ENCODE measurements at places on chromosomes 1 and 21.

- no peak for DNase-seq
Measured at GRCh38 chr21:14875704-14876523, 188.9 kb downstream of the NRIP1 start.

- DNase-seq, result no peak
Measured at GRCh38 chr1:31683997-31684396, 19.8 kb downstream of the COL16A1 start.

GRCh38 chr1:67970088-67970487, 80.3 kb downstream of the DIRAS3 start:
- no peak for DNase-seq

GRCh38 chr1:77888781-77889642, 588 bp downstream of the NEXN start:
- no peak for DNase-seq

GRCh38 chr1:113456967-113457366, 66.7 kb downstream of the MAGI3 start:
- DNase-seq, result no peak

DNA sequence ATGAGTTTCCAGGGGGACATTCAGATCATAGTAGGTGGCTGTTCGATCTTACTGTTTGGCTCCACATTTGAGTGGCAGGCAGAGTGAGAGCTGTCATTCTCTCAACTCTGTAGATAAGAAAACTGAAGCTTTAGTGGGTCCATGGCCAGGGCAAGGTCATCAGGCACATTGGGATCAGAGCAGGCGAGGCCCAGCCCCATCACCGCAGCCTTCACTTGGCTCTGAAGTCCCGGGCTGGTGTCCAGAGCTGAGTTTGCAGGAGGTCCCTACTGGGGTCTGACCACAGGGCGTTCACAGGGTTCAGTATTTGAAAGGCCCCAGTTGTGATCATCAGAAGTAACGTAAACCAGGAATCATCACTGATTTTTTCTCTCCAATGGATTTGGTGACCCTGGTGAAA, 76.7 kb downstream of the OBSCN start:
- DNase-seq, result no peak

DNA sequence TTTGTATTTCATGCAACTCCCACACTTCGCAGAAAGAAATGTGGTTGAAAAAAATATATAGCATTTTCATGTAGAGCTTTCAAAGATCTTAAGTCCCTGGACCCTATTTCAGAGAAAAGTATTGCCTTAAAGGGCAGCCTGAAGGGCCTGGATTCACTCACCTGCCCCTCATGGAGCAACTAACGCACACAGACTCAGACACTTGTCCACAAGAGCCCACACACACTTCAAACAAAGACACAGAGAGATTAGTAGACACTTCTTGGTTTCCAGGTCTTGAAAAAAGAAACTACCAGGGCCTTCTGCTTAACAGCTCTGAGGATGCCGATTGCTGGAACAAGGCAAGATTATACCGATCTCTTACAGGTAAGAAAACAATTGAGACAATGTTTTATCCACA, 122.2 kb downstream of the ZBTB18 start:
- no peak for DNase-seq

DNA sequence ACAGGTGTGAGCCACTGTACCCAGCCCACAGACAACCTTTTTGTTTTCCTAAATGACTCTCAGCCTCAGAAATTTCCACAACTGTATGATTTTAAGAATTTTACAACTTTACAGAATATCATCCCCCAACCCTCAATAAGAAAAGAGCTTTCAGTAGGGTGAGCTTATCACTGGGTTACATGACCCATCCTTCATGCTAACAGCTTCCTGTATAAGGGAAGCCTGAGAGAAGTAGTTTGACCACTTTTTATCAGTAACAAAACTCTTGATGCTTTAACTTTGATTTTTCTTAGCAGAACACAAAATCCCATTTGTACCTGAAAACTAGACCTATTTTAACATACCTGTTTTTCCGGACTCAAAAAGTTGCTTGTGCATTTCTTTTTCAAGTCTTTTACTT, 9.7 kb upstream of the MYBPHL start:
- no peak for DNase-seq

DNA sequence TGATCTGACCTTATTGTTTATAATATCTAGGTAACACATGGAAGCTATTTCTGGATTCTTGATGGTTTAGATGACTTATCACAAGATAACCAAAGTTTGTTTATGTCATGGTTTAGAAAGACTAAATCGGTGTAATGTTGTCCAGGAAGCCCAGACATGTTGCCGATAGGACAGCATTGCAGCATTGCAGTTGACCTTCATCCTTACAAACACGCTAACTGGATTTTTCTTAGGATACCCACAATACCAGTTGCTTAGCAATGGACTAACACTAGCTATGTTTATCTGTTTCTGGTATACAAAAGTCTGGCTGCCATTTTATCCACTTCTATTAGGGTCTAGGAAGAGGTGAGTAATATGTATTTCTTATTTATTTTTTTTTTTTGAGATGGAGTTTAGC, 11.7 kb upstream of the DPH5 start:
- DNase-seq, result no peak

DNA sequence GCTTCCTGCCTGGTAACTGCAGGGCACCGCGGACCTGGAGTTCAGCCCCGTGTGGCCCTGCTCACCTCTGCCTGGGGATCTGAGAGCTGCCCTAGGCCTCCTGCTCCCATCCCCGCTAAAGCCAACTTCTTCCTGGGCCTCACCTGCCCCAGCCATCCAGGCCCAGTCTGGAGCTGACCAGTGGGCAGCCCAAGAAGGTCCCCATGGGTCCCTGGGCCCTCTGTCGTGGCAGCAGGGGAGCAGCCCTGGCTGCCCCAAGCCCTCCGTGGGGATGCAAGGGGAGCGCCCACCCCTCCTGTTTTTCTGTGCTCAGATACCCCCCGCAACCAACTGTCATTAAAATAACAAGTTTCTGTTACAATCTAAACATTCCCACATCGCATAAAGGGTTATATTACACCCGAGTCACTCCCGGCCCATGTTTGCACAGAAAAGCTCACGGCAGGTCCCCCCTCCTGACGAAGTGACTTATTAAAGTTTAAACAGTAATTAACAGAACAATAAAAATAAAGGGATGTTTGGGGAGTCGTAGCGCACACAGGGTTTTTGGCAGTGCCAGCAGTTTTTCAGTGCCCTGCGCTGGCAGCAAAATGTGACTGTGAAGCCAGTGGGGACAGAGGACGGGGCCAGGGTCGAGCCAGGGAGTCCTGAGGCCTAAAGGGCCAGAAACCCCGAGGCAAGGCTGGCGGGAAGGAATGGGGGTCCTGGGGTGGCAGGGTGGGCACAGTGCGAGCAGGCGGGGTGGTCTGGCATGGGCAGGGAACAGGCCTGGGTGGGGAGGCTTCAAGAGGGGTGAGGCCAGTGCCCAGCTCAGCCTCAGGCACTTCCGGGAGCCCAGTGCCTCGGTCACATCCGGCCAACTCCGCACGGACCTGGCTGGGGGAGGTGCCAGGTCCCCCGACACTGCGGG, 121.5 kb downstream of the CASZ1 start:
- DNase-seq, result no peak

GRCh38 chr1:178530502-178530901, 17.6 kb downstream of the TEX35 start:
- DNase-seq, result no peak

DNA sequence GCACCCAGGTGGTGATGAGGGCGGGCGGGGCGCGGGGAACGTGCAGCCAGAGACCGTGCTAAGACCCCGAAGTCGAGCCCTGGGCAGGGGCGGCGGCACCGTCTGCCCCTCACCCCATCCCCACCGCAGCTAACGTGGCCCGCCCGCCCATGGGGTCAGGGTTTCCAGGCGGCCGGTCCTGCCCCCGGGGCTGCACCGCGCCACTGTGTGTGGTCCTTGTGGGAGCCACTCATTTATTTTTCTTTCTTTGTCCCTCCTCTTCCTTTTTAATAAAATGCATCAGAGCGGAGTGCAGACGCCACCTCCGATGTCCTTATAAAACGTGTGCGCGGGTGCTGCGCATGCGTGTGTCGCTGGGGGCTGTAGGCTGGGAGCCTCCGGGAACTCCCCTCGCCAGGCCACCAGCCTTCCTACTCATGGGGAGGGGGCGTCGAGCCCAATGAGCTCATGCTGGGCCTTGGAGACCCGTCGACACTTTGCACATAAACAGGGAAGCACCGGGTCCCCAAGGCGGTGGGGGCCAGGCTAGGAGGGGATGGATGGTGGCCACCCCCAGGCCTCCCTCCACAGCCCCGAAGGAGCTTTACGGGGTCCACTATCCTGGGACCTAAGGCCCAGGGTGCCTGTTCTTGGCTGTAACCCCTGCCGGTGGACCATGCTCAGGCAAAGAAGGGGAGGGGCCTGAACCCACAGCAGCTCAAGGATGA, 59.9 kb downstream of the WNT9A start:
- no peak for DNase-seq

- DNase-seq, result no peak
Measured at GRCh38 chr1:95098196-95098595, 19.0 kb upstream of the TLCD4 start.

DNA sequence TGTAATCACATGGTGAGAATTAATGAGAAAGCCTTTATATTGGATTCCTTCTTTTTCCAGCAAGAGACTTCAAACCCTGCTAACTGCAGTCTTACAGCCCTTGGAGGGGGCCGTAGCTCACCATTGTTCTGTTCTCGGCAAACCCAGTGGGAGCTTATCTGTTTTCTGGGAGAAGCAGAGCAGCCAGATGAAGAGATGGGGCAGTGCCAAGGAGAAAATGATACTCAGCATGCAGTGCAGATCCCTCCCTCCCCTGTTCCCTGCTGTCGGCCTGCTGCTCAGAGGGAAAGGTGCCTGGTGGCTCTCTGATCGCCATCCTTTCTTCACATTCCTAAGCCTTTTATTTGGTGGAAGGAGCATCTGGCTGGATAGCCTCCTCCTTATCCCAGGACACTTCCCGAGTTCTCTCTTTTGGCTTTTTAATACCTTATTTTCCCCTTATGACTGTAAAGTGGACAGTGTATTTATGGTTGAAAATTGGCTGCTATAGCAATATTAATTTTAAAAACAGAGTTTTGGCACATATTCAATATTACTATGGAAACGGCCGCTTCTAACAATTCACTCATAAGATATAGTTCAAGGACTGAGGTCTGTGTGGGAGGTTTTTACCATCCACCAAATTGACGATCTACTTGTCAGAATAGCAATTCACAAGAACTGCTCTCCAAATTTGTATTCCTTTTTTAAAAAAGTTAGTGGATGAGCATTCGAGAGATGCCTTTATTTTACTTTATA, 203.4 kb downstream of the CRB1 start:
- no peak for DNase-seq

- peak; percentile 31 for DNase-seq
Measured at GRCh38 chr1:158819461-158820443, 11.4 kb upstream of the MNDA start.

- DNase-seq, result no peak
Measured at GRCh38 chr1:229388897-229389580, 44.9 kb downstream of the ACTA1 start.

- DNase-seq, result no peak
Measured at GRCh38 chr1:151065089-151065645, 5.0 kb downstream of the MLLT11 start.

DNA sequence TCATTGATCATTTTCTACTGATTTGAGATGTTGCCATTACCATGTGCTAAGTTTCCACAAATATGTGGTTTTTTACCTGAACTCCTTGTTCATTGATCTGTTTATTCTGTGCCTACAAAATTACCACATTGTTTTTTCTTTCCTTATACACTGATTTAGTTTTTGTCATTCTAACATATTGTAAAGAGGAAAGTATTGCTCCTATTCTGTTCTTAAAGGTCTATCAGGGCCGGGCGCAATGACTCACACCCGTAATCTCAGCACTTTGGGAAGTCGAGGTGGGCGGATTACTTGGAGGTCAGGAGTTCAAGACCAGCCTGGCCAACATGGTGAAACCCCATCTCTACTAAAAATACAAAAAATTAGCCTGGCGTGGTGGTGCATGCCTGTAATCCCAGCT, 75.1 kb downstream of the CAMTA1 start:
- no peak for DNase-seq

GRCh38 chr1:82034812-82035211, 234.1 kb downstream of the ADGRL2 start:
- DNase-seq, result no peak

GRCh38 chr1:220382994-220383393, 110.7 kb upstream of the RAB3GAP2 start:
- DNase-seq, result no peak
